Iris pigment epithelial cell (primary cell): ENCODE measurements at places on chromosomes 1 and 21.

- DNase-seq = peak; percentile 10
Measured at GRCh38 chr1:20634065-20634593, 871 bp downstream of the PINK1 start.

GRCh38 chr1:92992054-92992453 is 30.8 kb upstream of the DIPK1A start:
- DNase-seq = no peak

DNA sequence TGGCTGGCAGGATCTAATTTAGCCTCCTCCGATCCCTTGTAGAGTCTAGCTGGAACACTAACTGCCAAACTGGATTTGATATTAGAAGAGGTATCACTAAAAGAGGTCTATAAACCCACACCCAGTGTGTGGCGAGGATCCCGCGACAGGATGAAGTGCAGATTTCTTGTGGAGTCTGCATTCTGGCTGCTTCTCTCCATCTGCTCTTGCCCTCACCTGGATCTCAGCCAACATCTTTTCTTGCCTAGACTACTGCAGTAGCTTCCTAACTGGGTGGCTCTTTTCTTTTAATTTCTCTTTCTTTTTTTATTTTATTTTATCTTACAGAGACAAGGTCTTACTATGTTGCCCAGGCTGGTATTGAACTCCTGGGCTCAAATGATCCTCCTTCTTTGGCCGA is 48.9 kb upstream of the CAPZB start:
- DNase-seq = no peak

DNA sequence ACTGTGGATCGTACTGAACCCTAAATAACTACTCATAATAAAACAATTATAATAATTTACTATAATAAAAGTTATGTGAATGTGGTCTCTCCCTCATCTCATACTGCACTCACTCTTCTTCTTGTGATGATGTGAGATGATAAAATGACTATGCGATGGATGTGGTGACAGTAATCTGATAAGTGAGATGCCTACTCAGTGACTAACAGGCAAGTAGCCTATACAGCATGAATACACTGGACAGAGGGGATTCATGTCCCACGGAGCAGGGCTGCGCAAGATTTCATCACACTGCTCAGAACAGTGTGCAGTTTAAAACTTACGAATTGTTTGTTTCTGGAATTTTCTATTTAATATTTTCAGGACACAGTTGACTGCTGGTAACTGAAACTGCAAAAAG is 304.0 kb downstream of the DUSP10 start:
- peak; percentile 90 for DNase-seq

DNA sequence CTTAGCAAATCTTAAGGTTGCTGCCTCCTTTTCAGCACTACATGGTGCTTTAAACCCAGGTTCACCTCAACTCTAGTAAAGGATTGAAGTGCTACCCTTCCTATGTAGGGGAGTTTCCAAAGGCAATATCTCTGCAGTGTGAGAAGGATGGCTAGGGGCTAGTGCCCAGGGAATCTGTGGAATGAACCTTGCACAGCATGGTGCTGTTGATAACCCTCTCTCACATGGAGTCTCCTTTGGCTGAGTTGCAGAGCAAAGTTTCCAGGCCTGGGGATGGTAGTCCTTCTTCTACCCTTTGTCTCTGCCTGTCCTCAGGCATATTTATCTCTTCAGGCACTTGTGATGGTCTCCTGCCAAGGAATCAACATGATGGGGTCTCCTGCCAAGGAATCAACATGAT is 59.4 kb downstream of the AXDND1 start:
- DNase-seq = no peak

DNA sequence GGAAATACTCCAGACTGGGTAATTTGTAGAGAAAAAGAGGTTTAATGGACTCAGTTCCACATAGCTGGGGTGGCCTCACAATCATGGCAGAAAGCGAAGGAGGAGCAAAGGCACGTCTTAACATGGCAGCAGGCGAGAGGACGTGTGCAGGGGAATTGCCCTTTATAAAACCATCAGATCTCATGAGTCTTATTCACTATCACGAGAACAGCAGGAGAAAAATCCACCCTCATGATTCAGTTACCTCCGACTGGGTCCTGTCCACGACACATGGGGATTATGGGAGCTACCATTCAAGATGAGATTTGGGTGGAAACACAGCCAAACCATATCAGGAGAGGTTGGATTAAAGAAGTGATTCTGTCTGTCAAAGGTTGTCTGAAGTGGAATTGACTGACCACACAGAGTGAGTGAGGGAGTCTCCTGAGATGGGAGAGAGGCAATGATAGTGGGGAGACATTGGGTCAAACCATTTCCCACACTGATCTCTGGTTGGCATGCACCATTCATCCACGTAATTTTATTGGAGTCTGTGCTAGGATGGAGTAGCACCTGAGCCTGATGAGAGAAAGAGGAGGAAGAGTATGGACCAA is 58.3 kb upstream of the VAMP3 start:
- no peak for DNase-seq

GRCh38 chr1:117363571-117364048 is 3.6 kb upstream of the MAN1A2 start:
- no peak for DNase-seq

DNA sequence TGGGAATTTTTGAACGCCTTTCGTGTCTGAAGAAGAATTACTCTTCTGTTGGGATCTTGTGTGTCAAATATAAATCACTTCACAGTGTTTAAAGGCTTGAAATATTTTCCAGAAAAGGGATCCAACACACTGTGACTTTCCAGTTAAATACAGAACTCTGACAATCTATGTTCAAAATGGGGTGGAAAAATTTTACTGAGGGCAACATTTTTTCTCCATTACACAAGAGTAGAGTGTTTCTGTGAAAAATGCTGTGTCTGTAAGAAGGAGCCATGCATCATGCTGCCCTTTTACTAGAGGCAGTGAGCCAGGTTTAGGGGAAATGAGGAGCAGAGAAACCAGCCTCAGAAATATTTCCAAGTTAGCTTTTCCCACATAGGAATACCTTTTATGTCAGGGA is 86.5 kb downstream of the VPS13D start:
- DNase-seq = peak; percentile 52

DNA sequence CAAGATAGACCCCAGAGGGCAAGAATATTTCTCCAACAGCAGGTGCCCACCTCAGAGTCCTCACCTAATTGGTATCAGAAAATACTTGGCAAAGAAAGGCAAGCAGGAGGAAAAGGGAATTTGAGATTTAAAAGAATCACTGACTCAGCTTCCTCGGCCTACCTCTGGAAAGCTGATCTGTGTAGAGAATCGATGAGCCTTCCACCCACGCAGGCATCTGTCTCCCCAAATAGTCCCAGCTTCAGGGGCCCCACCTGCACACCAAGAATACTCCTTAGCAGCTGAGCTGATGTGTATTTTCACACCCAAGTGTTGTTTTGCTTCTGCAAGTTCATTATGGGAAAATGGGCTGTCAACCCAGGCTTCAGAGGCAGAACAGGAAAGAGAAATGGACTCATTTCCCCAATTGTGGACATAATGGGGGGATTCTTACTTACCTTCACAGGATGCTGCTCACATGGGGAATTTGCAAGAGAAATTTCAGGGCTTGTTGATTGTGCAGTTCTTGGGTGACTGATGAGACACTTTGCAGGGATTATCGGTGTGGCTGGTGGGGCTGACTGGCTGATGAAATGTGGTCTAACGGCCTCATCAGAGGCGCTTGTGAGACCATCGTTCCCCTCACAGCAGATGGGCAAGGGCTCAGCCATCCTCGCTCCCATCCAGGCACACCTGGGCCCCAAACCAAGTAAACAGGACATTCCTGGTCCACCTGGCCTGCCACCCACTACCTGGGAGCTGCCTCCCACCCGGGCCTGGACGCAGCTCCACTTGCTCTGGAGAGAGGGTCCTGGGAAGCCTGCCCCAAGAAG is 436.3 kb downstream of the PTPRU start:
- no peak for DNase-seq

DNA sequence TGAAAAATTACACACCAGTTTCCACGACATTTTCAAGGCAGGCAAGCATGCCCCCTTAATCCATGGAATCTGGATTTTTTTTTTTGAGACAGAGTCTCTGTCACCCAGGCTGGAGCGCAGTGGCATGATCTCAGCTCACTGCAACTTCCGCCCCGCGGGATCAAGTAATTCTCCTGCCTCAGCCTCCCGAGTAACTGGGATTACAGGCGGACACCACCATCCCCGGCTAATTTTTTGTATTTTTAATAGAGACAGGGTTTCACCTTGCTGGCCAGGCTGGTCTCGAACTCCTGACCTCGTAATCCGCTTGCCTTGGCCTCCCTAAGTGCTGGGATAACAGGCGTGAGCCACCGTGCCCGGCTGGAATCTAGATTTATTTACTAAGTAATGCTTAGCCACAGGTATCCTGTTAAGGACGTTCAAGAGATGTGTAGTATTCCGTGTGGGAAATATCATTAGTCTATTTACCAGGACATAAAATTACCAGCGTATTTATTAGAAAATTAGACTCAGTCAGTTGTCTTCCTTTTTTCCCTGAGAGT is 2.5 kb downstream of the IFI44 start:
- no peak for DNase-seq

DNA sequence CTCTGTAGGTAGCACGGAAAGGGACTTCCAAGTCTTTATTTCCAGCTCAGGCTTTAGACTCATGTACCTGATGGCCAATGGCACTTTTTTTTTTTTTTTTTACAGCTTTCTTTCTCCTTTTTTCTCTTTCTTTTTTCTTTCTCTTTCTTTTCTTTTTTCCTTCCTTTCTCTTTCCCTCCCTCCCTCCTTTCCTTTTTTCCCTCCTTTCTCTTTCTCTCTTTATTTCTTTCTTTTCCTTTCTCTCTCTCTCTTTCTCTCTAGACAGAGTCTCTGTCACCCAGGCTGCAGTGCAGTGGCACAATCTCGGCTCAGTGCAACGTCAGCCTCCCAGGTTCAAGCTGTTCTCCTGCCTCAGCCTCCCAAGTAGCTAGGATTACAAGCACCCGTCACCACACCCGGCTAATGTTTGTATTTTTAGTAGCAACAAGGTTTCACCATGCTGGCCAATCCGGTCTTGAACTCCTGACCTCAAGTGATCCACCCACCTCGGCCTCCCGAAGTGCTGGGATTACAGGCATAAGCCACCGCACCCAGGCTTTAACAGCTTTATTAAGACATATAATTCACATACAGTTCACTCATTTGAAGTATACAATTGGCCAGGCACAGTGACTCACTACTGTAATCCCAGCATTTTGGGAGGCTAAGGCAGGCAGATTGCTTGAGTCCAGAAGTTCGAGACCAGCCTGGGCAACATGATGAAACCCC is 5.1 kb upstream of the DCAF8 start:
- DNase-seq = no peak

GRCh38 chr1:91948501-91949355 is 473 bp upstream of the BRDT start:
- no peak for DNase-seq

- DNase-seq = peak; percentile 74
Measured at GRCh38 chr1:155044812-155045657, 6.1 kb upstream of the ADAM15 start.

DNA sequence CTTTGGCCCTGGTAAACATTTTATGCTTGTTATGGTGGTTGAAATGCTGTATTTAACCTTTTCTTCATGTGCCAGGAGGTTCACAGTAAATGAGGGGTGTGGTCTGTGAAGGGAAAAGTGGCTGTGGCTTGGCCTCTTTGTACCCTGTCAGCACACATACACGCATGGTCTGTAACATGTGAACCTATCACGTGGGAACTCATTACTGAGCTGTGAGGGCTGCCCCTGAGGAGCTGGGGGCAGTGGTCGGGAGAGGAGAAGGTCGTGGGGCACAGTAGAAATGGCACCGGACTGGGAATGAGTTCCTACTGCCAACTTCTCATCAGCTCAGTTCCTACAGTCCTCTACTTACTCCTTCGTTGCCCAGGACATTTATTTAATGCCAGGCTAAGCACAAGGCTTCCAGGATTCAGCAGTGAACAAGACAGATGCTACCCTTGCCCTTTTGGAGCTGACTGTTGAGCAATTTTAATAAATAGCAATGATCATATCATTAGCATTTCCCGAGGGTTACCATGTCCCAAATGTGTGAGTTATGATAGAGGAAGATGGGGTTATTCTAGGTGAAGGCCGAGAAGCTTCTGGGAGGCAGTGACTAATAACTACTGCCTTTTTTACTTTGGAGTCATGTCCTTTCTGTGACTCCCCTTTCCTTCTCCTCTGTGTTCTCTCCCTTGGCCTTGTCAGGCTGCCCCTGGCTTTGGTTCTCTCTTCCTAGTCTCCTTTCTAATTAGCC is 38.8 kb downstream of the DDR2 start:
- peak; percentile 86 for DNase-seq

- peak; percentile 21 for DNase-seq
Measured at GRCh38 chr1:17826165-17826488, 71.0 kb downstream of the ACTL8 start.

DNA sequence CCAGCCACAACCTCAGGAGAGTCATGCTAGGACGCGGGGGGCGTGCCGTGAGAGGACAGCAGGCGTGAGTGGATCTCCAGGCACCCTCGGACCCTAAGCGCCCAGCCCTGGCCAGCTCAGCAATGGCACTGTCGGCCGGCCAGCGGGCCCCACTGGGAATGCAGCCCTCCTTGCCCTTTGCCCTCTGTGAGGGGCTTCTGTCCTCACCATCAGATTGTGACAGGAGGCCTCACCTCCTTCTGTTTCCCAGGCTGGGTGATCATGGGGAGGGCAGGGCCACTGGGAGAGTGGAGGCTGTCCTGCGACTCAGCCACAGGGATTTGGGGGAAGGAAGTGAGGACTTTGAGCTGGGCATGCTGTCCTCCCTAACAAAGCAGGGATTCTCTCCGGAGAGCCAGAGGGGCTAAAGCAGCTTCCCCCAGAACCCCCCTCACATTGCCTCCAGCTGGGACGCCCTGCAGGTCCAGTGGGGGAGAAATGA is 6.6 kb upstream of the LRRC3 start:
- no peak for DNase-seq

GRCh38 chr1:94650301-94650700 is 108.7 kb upstream of the F3 start:
- DNase-seq = no peak

DNA sequence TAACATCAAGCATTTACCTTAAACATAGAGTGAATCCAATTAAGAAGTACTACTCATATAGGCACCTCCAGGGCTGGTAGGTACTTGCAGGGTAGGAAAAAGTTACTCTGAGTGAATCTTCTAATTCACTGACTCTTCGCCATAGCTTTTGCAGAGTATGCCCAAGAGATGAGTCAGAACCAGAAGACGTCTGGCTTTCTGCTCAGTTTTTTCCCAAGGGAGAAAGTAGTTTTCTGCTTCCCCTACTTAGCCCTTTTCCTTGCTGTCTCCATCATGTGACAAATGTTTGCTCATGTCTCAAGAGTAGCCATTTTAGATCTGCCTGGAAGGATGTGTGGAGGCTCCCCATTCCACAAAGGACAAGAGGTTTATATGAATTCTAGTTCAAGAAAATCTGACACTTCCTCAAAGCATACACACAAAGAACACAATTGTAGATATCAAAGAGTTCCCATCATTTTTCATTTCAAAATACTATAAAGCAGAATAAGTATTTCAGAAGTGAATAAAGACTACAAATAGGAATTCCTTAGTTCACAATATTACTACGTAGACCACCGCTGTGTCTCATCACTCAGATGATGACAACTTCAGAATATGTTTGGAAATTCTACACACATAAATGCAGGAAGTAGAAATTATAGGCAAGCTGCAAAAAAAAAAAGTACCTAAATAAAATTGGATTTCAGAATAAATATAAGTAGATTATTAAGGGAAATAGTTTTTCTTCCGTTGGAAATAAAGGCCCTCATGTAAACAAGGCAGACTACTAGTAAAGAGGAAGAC is 98.5 kb downstream of the ASH1L start:
- peak; percentile 87 for DNase-seq
